Activated CD8-positive, alpha-beta memory T cell treated with anti-CD3 and anti-CD28 coated beads, Interleukin-2, amount 50 U/mL, for 4 hours (primary cell): ENCODE measurements at places on chromosomes 16 and 17.

DNA sequence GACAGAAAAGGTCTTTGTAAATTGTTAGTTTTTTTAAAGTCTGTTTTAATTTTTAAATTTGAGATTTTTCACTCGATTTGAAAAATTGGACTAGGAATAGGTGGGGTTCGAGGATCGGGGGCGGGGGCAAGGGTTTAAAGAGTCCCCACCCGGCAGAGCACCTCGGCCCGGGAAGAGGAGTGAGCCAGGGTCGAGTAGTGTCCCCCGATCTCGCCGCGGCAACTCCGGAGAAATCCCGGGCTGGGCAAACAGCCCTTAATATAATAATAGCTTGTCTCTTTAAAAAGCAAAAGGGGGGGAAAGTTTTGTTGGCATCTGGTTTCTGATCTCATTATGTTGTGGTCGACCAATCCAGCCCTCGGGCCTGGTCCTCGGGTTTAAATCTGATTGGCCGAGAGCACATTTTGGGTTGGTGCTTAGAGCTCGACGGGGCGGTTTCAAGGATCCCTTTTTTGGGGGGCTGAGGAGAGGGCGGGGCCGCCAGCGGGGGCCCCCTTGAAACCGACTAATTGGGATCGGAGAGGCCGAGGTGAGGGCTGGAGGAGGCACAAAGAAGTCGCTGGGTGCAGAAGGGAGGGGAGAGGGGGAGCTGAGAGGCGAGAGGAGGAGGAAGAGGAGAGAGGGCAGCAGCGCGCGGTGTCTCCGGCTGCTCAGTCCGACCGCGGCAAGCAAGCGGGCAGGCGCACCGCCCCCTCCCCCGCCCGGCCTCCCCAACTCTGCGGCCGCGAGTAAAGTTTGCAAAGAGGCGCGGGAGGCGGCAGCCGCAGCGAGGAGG, at the start of gene FZD2:
TSS of gene FZD2 (plus strand) at position 653 of the 775 bp plus-strand sequence. CDS start 205 bp downstream, outside the sequence.
- peak; percentile 47 for DNase-seq

DNA sequence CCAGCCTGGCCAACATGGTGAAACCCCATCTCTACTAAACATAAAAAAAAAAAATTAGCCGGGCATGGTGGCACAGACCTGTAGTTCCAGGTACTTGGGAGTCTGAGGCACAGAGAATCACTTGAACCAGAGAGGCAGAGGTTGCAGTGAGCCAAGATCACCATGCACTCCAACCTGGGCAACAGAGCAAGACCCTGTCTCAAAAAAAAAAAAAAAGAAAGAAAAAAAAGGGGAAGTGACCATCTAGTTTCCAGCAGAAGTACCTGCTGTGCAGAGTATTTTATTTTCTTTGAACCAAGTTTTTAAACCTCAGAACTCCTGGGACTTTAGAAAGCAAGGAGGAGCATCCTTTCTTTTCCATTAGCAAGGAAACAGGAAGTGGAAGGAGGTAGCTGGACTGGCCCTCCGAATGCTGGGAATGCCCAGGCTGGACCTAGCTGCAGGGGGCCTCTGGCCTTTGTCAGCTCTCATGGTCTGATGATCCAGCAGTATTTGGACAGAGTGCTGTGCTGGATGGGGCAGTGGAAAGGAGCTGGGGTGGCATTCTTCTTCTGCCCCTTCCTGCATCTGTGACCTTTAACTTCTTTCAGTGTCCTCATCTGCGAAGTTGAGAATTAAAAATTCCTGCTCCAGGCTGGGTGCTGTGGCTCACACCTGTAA, 6.6 kb downstream of the GID4 start:
- no peak for DNase-seq

DNA sequence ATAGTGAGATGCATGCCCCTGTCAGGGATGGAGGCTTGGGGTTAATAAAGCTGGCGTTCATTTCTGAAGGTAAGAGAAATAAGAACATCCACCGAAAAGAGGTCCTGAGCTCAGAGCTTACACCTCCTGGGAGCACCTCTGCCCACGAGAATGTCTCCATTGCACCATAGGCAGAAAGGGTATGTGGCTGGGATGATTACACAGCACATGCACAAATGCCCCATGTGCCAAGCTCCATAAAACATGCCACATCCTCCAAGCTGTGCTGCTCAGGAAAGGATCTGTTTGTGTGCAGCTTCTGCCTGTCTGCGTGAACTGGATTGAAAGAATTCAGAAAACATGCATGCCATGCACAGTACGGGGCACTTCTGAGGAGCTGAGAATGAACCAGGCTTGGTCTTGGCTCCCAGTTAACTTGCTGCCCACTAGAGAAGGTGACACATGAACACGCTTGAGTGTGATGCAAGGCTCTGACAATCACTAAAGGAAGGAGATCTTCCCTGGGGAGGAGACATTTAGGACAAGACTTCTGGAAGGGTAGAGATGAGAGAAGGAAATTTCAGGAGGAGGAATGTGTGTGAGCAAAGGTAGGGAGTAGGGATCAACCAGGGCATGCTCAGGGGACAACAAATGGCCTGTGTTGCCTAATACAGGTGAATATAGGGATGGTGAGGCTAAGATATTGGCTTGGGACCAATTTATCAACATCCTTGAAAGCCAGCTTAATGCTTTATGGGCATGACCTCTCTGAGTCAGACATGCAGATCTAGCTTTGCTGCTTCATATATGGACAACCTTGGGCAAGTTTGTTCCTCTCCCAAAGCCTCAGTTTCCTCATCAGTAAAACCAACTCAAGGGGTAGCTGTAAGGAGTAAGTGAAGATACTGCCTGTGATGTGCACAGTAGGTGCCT, 32.0 kb upstream of the SMPD3 start:
- DNase-seq = no peak

DNA sequence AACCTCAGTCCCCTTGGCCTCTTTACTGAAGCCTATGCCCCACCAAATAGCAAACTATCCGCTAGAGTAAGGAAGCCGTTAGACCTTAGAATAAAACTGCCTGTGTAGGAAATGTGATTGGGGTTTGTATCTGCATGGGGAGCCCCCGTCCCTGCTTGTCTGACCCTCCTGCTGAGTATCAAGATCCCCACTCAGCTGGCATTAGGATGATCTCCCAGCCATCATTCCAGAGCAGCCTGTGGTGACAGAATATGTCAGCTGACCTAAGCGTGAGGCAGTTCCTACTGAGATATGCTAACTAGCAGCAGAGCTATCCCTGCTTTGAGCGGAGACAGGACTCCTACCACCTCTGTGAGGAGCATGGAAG, 645 bp upstream of the GFOD2 start:
- peak; percentile 19 for DNase-seq

- no peak for DNase-seq
These were observed 32.4 kb downstream of the SIAH1 start for GRCh38 chr16:48352648-48353390.
